Fibroblast of lung (primary cell): ENCODE measurements at places on chromosomes 5 and 9. TPM values are rescaled to one million over a fixed set of nuclear protein-coding genes. Genes with fewer than 3 reads are reported as not detected.
A peak's percentile ranks its signal among the peaks of the same experiment; 100 is the strongest.

PCDHA13 gene
- total RNA-seq = under 0.01 and 0.33 TPM in 2 replicates

TARS1 gene
- total RNA-seq = 285 and 368 TPM in 2 replicates

NR5A1 gene
- not detected in 2 replicates for total RNA-seq

GRM6 gene
- not detected in 2 replicates for total RNA-seq

DNA sequence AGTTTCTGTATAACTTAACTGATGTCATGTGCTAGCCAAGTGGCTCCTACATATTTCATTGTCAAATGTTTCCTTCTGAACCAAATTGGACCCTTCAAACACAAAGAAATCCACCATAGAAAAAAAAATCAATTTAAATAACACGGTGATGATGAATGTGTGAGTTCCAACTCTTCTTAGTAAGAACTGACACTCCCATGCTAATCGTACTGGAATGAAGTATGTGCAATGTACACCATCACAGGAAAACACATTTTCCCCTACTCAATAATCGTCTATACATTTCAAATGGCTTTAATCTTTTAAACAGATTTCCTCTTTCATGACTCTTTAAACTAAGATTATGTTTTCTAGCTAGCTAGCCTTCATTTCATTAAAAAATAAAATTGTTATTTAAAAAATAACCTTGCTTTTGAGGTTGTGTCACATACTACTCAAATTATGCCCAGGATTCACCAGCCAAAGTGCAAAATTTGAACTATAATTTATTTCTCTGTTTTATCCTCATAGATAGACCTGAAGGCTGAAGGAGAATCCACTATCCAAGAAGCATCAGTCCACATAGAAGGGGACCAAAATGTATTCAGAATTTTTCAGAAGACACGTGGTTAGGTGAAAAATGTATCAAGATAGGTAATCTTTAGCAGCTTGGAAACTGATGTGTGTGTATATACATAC is 131.0 kb upstream of the ITGA1 start:
- no peak for DNase-seq

GRCh38 chr5:118258223-118258622 is 730.1 kb downstream of the DTWD2 start:
- no peak for DNase-seq

GRCh38 chr5:128579093-128579492 is 41.0 kb upstream of the FBN2 start:
- DNase-seq = peak; percentile 77

DNA sequence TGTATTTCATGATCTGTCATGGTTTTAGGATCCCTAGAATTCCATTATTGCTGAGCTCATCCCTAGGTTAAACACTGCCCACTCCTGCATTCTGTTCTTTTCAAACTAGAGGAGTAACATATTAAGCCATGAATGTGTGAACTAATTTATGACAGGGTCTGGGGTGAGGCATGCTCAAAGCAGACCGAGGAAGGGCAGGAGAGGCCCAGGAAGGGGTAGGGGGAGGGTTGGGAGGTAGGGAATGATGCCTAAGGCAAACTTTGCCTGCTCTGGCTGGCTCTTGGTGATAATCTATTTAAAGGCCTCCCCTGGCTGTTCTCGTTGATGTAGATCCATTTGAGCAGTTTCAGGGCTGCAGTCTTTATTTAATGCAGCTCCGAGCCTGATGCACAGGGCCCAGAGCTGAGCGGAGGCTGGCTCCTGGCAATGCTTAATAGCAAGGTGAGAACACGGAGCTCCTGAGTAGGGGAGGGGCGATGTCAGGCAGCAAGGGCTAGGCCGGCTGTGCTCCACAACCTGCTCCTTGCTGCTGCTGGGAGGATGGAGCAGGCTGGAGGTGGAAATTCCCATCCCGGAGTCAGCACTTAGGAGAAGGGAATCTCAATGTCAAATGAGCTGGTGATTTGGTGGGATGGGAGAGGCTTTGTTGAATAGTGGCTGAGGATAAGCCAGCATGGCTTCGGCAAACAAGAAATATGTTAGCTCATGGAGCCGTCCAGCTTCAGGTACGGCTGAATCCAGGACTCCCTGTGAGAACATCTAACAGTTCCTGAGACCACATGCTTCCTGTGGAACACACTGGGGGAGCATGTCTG is 73.2 kb upstream of the UNC5A start:
- DNase-seq = no peak

DNA sequence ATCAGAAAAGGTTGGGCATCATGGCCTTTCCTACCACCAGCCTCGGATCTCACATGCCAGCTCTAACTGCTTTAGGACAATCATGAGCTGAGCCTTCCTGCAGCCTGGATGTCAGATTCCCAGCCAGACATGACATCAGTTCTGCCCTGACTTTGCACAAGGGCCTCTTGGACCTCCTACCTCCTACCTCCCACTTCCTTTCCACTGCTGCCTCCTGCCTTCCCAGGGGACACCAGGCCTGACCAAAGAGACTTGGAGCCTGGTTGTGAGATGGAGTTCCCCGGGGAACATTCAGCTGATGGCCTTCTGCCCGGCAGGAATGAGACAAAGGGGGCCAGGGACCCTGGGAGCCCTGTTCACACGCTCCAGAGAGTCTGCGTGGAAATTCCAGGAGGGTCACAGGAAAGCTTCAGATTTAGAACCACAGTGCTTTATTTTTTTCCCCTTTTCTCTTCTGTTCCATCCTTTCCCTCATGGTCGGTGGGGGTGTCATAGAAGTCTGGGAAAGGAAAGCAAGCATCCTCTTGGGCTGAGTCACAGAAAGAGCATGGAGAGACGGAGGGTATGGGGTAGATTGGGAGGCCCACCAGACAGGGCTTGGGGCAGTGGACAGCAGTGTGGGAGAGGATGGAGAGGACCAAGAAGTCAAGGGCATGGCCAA is 35.4 kb upstream of the IL17B start:
- peak; percentile 62 for DNase-seq
